HCEC 1CT (cell line): ENCODE measurements at places on chromosomes 7 and 10.

DNA sequence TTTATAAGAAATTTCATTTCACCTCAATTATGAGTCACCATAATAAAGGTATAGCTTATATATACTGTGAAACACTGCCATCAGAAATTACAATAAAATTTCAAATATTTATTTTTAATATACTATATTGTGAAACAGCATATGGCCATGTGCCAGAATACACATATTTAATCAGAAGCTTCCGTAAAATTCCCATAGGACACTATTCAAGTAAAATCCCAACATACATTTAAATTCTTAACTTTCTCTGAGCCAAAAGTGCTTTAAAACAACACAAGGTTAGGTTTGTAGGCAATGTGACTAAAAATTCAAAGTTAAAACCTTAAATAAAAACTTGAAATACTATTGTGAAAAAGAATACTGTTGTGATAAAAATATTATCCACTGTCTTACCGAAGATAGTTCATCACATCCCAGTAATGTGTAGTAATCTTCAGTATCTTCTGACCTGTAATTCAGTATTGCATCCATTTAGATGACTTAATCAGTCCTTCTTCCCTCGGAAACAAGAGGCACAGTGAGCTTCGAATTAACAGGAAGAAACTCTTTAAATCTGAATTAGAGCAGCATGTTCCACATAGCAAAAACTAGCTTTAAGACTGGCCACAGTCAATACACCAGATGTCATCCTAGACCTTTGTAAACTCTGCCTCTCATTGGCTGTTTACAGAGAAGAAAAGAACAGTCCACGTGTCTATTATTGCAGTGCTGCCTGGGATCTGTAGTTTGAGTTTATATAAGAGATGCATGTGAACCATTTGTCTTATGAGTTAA is at the start of gene DNAJC12:
TSS of gene DNAJC12 (minus strand) at position 648 of the 774 bp plus-strand sequence. CDS start at position 471, 177 bp downstream.
- peak; percentile 68 for DNase-seq

DNA sequence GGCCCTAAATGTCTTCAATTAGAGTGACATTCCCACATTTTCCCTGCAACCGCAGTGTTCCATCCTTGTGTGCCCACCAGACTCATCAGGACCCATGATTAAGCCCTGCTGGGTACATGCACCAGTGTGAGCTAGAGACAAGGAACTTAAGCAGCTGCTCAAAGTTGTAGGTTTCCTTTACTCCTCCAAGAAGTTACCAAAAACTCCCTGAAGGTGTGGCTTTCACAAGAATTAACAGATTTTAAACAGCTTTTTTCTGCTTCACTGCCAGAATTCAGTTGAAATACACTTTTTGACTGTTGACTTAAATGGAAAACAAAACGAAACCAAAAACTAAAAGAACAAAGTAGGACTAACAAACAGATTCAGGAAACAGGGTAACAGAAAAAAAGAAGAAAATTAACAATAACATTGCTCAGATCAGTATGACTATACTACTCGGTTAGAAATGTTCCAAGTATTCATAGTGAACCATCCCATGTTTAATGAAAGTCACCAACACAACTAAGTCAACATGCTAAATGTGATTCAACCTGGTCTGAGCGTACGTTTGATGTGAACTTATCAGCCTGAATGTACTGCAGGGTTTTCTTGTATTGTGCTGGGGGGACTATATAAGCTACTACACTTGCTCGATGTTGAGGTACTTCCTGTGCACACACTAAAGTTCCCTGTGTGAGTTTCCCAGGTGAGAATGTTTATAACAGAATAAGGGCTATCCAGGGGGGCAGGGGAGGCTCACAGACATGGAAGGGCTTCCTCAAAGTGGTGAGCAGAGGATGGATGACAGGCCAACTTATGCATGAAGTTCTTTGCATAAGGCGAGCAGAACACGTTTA is 22.2 kb downstream of the SLC37A3 start:
- no peak for DNase-seq

DNA sequence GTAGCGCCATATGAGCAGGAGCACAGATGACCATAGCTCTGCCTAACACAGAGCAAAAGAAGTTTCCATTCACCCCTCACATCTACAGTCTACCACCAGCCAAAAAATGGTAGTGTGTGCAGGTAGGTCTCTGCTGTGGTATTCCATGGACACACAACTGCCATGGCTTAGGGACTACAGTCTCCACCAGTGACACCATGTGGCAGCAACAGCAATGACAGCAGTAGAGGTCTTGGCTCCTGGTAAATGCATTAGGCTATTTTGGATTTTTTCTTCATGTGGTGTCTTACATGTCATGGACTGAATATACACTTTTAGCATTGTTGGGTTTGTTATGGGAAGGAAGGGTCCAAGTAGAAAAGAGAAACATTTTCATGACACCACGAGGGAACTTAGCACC is 70.1 kb upstream of the CABCOCO1 start:
- DNase-seq: peak; percentile 34

- DNase-seq: peak; percentile 59
Observed at GRCh38 chr7:16071246-16071857, 350.0 kb downstream of the CRPPA start.

GRCh38 chr10:97644936-97645335 is 4.5 kb downstream of the PI4K2A start:
- no peak for DNase-seq

DNA sequence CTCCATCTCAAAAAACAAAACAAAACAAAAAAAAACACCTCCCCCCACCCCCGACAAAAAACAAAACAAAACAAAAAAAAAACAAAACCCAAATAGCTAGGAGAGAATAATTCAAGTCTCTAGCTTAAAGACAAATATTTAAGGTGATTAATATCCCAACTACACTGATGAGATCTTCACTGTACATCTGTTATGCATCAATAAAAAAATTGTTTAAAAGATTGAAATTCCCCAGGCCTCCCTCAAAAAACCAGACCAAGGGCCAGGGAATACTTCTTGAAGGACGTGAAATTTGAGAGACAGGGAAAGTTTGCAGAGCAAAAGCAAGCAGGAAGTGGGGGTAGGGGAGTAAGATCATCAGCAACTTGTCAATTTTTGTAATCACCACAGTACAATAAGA is 232.6 kb downstream of the REEP3 start:
- no peak for DNase-seq

- DNase-seq: no peak
Observed at GRCh38 chr7:18096087-18096486, 68.4 kb upstream of the PRPS1L1 start.

DNA sequence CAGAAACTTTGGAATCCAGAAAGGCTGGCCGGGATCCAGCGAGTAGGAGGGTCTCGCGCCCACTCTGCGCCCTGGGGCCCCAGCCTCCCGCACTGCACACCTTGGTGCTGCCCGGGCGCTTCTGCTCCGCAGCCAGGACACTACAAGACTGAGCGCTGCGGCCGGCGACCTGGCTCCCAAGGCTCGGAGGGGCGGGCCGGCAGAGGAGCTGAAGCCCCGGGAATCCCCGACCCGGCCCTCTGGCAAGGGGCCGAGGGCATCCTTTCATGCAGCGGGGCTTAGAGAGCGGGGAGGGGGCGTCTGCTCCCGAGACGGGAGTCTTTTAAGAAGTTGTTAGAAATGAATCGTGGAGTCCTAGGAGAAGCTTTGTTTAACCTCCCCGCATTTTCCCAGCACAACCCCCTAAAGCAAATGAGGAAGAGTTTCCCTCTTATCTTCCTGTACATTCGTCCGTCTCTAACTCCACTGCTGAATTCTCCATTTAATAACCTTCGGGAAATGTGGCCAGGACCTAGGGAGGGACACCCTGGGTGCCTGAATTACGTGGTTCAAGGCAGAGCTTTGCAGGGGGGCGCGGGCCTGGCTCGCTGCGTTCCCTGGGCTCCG is 1.1 kb downstream of the VWC2 start:
- no peak for DNase-seq

GRCh38 chr10:88289342-88289741 is 293.8 kb downstream of the RNLS start:
- DNase-seq: peak; percentile 1

DNA sequence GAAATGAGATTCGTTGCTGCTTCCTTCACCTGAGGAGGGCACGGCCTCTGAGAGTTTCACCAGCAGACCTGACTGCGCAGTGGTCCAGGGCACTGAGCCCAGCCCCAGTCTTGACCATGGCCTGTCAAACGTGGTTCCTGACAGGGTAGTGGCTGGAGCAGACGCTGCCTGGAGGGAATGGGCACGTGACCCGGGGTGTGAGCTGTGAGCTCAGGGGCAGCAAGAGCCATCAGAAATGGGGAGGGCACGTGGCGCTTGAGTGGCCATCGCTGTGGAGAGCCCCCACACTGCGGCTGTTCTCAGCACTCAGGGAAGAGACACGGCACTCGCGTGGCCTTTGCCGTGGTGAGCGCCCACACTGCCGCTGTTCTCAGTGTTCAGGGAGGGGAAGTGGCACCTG is 12.0 kb downstream of the FAM20C start:
- no peak for DNase-seq

- peak; percentile 60 for DNase-seq
Observed at GRCh38 chr10:79241990-79242619, 105.2 kb upstream of the PPIF start.

DNA sequence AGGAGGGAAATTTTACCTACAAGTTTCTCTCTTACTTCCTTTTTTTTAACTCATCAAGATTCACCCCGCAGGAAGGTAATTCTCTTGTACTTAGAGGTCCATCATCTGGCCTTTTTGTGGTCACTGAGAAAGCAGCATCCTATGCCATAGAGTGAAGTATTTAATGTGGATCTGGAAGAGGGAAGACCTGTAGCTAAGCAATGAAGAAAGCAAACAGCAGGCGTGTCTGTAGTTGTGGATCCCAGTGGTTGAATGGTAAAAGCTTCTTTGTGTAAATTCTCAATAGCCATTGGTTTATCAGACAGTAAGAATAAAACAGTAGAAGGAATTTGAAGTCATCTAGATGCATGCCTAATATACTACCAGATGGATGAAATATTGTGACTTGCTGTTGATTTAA is 196.4 kb downstream of the ANKRD7 start:
- no peak for DNase-seq

DNA sequence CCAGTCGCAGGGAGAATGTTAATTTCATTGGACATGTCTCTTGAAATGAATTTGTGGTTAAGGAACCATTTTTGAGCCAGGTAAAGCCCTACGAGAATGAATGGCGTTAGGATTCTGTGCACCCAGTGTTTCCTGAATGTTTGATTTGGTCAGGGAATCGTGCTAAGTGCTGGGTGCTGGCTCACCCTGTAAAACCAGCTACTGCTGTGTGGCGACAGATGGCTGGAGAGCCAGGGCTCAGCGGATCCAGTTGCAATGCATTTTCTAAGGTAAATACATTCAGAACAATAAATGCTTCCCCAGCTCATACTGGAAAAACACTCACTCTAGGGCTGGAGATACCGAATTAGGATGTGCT is 355.5 kb downstream of the GLRX3 start:
- no peak for DNase-seq

GRCh38 chr7:33444511-33444910 is 315.1 kb downstream of the BBS9 start:
- peak; percentile 53 for DNase-seq
